ENCODE measurements at places on chromosomes 16 and 17. TPM values are rescaled to one million over a fixed set of nuclear protein-coding genes. Genes with fewer than 3 reads are reported as not detected.

Gene ADGRG1
- 5.4 TPM for total RNA-seq

Gene MYL4
- total RNA-seq = not detected

Gene FBXO39
- not detected for total RNA-seq

DNA sequence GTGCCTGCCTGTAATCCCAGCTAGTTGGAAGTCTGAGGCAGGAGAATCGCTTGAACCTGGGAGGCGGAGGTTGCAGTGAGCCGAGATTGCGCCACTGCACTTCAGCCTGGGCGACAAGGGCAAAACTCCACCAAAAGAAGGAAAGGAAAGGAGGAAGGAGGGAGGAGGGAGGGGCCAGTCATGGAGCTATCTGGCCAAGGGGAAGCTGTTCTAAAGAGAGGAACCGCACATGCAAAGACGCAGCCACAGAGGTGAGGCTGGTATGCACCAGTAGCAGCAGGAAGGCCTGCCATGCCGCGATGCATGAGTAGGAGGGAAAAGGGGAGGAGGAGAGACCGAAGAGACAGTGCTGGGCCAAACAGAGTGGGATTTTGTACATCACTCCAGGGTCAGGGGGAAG lies 35.9 kb downstream of the HSBP1 start:
- no peak overlapping the region for H3K27ac ChIP-seq
- H3K4me3 ChIP-seq = no peak overlapping the region
- no peaks in the 10 kb centered on the region for H3K4me1 ChIP-seq
- no peaks in the 10 kb centered on the region for H3K36me3 ChIP-seq
- no peaks in the 10 kb centered on the region for H3K27me3 ChIP-seq

DNA sequence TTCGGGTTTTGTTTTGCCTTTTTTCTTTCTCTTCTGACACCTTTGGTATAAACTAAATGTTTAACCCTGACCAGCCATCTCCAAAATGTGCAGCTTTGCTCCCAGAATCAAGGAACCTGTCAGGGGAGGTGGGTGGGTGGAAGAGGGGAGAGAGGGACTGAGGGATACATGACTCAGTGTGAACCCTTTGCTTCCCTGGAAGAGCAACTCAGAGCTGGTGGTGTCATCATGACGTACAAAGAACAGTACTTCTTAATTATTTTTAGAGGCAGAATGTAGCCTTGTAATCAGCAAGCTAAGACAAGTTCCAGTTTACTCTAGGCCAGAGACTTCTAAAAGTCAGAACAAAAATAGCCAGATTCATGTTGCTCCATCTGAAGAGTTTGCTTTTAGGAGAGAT lies 119.6 kb upstream of the HAS3 start:
- H3K4me3 ChIP-seq = no peak overlapping the region
- no peaks in the 10 kb centered on the region for H3K4me1 ChIP-seq
- no peak for DNase-seq
- no peaks in the 10 kb centered on the region for H3K36me3 ChIP-seq

DNA sequence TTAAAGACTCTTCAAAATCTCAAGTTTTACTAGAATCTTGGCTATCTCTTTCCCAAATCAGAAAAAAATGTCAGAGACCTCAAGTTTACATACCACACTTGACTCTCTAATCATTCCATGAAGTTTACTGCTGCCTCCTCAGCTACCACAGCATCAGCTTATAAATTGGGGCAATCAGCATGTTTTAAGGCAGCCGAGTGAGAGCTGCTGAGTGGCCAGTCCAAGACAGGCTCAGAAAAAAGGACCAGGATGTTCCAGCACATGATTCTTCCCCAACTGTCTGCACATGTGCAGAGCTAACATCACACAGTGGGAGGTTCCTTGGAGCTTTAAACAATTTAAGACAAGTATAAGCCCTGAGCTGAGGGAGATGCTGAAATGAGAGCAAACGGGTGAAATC lies 140.6 kb upstream of the NUDT7 start:
- no peaks in the 10 kb centered on the region for H3K36me3 ChIP-seq
- H3K4me1 ChIP-seq = no peaks in the 10 kb centered on the region
- no peak overlapping the region for H3K27ac ChIP-seq
- no peak for DNase-seq
- no peaks in the 10 kb centered on the region for H3K27me3 ChIP-seq

DNA sequence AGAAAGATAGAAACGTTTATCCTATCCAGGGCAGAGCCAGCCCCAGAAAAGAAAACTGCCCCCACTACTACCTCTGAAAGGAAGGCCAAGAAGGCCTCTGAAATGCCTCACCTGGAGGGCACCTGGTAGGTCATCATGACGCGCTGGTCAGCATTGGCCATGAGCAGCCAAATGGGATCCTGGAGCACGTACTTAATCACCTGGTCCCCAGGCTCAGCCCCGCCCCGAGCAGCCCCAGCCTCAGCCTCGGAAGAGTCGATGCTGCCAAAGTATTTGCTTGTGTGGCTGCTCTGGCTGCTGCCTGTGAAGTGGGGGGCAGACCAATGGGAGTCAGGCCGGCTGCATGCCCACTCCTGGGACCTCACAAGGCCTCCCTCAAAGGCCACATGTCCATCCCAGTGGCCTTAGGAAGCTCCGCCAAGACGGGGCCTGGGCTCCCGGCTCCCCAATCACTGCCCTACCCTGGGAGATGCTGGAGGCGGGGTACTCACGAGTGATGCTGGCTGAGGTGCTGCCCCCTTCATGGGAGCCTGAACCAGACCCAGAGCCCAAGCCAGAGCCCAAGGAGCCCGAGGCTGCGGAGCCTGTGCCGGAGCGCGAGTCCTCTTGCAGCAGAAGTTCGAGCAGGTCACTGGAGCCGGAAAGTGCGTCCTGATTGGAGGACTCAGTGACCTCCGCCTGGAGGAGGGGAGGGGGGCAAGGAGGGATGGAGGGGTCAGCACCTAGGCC lies 9.9 kb downstream of the PER1 start:
- no peaks in the 10 kb centered on the region for H3K27me3 ChIP-seq
- DNase-seq = no peak
- peaks cover 80% of the 10 kb centered on the region for H3K36me3 ChIP-seq

DNA sequence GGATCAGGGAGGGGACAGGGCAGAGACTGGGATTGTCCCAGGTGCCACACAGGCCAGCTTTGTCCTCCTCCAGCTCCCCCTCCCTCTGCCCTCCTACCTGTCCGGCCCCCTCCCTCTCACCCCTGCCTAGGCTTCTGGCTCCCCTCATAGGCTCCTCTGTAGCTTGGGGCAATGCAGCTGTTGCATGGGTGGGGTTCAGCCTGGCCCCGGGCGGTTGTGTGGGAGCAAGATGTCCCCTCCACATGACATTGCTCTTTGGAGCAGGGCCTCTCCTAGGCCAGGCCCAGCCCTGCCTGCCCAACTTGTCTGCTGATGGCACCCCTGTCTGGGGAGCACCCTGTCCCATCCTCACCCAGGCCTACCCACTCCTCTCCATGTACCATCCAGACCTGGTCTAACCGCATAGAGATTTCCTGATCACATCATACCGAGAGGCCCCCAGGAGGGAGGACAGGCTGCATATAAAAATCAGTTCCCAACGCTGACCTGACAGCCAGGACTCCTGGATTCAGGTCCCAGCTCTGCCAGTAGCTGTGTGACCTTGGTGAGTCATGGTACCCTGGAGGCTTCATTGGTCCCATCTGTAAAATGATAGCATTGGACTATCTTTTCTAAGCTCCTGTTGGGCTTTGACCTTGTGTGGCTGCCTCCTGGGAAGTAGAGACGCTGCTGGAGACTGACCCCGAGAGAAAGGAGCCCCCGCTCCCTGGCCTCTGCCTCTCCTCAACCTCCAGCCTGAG lies 48.8 kb upstream of the DLX4 start:
- no peak for DNase-seq
- no peaks in the 10 kb centered on the region for H3K36me3 ChIP-seq
- H3K27ac ChIP-seq = no peak overlapping the region
- no peaks in the 10 kb centered on the region for H3K27me3 ChIP-seq
- H3K4me3 ChIP-seq = no peak overlapping the region
- no peaks in the 10 kb centered on the region for H3K4me1 ChIP-seq

DNA sequence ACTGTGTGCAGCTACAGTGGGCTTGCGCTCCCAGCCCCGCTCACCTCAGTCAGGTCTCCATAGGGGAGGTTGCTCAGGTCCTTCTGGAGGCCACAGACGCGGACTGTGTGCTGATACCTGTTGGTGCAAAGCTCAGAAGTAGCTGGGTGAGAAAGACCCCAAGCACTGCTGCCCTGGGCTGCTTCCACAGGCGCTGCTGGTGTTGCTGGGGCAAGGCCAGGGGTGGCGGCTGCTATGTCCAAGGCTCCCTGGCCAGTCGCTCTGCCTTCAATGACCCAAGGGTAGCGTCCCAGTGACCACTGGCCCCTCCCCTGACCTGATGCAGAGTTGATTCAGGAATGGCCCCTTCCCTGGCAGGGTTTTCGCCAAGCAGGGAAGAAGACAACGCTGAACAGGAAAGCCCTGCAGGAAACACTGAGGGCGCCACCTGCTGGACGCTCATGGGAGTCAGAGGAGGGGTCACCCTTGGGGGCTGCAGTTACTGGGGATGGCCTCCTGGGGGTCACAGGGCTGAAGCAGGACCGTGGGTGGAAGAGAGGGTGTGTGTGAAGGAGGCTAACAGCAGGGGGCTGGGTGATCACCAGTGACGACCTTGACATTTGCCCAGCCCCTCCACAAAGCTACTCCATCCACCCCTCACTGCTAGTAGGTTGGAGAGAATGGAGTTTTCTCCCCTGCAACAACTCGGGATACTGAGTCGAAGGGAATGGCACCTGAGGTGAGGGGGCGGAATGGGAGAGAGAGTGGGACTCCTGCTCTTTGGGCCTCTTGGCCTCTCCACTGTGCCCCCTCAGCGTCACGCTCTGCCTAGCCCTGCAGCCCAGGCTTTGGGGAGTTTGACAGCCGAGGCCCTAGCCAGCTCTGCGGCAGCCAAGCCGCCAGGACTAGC lies 38.3 kb downstream of the ABCC12 start:
- no peaks in the 10 kb centered on the region for H3K27me3 ChIP-seq
- no peak for DNase-seq
- H3K4me1 ChIP-seq = no peaks in the 10 kb centered on the region
- H3K4me3 ChIP-seq = no peak overlapping the region
- no peaks in the 10 kb centered on the region for H3K36me3 ChIP-seq

DNA sequence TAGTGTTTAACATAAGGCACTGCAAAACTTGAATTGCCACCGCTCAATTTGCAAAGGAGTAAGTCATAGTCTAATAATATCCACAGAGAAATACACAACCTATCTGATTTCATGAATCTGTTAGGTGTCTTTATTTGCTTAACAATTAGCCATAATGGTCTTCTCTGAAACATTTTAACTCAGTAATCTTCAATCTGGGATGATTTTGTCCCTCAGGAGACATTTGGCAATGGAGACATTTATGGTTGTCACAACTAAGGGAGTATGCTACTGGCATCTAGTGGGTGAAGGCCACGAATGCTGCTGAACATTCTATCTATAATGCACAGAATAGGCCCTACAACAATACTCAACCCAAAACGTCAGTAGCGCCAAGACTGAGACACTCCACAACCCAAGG lies 4.3 kb downstream of the UBE2G1 start:
- no peak overlapping the region for H3K27ac ChIP-seq
- no peaks in the 10 kb centered on the region for H3K27me3 ChIP-seq
- no peaks in the 10 kb centered on the region for H3K36me3 ChIP-seq
- H3K4me3 ChIP-seq = no peak overlapping the region
- peaks cover 44% of the 10 kb centered on the region for H3K4me1 ChIP-seq

GRCh38 chr16:3158026-3158509 lies 23.2 kb downstream of the ZNF213 start:
- H3K4me3 ChIP-seq = peak overlapping the region; percentile 85
- H3K36me3 ChIP-seq = no peaks in the 10 kb centered on the region
- H3K27me3 ChIP-seq = no peaks in the 10 kb centered on the region
- DNase-seq = no peak
- H3K27ac ChIP-seq = peak overlapping the region; percentile 82

- no peaks in the 10 kb centered on the region for H3K27me3 ChIP-seq
- H3K27ac ChIP-seq = no peak overlapping the region
- no peak for DNase-seq
- no peaks in the 10 kb centered on the region for H3K36me3 ChIP-seq
These were observed 18.2 kb upstream of the ABCA10 start for GRCh38 chr17:69246726-69247375.

DNA sequence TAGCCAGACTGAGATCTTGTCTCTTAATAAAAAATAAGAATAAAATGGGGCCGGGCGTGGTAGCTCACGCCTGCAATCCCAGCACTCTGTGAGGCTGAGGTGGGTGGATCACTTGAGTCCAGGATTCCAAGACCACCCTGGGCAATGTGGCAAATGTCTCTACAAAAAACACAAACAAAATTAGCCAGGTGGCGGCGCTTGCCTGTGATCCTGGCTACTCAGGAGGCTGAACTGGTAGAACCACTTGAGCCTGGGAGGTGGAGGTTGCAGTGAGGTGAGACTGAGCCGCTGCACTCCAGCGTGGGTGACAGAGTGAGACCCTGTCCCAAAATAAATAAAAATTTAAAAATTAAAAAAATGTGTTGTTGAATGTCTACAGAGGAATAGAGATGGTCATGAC lies 2.9 kb upstream of the DEF8 start:
- no peak for DNase-seq
- no peak overlapping the region for H3K4me3 ChIP-seq
- no peak overlapping the region for H3K27ac ChIP-seq
- no peaks in the 10 kb centered on the region for H3K36me3 ChIP-seq
- no peaks in the 10 kb centered on the region for H3K27me3 ChIP-seq

DNA sequence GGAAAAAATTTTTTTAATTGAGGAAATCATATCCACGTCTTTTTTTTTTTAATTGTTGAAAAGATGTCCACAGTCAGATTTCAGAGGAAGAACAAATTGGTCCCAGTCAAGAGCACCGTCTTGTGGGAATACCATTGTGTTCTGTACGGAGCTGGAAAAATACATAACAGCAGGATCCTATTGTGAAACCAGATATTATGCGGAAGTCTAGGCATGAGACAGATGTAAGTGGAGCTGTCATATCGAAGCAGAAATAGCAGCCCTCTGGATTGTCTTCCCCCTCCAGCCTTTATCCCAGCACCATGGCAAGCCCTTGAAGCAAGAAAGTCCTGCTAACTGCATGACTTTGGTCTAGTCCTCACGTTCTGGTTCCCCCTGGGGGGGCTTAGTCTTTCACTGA lies 391.6 kb upstream of the ASIC2 start:
- H3K27me3 ChIP-seq = no peaks in the 10 kb centered on the region
- no peak overlapping the region for H3K27ac ChIP-seq
- H3K4me3 ChIP-seq = no peak overlapping the region

DNA sequence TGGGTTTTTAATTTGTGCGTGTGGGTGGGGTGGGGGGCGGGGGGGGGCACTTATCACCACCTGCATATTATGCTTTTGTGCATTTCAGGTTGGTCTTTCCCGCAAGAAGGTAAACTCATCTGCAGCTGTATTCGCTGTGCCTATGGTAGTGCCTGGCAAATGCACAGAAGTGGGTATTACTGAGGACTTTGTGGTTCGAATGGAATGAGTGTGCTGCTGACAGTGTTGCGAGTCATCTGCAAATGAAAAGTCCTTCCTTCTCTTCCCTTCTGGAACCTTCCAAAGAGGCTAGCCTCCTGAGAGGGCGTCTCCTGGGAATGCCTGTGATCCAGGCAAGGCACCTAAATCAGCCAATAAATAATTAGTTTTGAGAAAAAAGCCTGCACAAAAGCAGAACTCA lies 532.9 kb downstream of the MAF start:
- H3K27ac ChIP-seq = no peak overlapping the region
- H3K4me1 ChIP-seq = no peaks in the 10 kb centered on the region
- no peaks in the 10 kb centered on the region for H3K36me3 ChIP-seq
- DNase-seq = no peak

GRCh38 chr17:6700948-6701307 lies 12.2 kb downstream of the SLC13A5 start:
- H3K4me3 ChIP-seq = no peak overlapping the region
- H3K27me3 ChIP-seq = no peaks in the 10 kb centered on the region
- H3K4me1 ChIP-seq = no peaks in the 10 kb centered on the region
- H3K36me3 ChIP-seq = no peaks in the 10 kb centered on the region
- no peak for DNase-seq
